ENCODE measurements at places on chromosomes 16 and 17.

DNA sequence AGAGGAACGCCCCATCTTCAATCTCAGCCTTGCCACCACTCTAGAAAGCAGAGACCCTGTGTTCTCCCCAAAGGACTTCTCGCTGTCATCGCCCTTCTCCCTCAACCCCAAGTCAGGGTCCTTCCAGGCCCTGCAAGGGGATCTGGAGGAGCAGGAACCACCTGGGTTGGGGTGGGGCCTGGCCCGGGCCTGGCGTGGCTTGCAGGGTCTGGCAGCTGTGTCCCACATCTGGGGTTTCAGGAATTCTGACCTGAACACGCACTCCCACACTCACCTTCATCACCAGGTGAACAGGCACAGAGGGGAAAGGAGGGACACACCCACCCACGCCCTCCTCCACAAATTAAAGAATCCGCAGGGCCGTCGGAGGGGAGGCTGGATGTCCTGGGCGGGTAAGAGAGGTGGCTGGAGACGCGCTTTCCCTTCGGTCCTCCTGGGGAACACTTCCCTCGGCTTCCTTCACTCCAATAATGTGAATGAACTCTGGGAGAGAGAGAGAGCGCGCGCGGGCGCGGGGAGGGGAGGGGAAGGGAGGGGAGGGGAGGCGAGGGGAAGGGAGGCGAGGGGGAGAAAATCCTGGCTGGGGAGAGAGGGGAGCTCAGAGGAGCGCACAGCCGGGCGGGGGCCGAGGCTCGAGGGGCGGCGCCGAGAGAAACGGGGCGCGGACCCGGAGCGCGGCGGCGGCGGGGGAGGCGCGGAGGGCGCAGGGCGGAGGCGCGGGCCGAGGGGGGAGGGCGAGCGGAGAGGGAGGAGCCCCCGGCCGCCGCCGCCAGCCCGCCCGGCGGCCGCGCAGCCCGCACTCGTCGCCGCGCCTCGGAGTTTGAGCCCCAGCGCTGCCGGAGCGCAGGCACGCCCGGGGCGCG lies at the start of gene CACNG4:
CACNG4 (plus strand) TSS at position 799 of the 863 bp plus-strand sequence. CDS start 205 bp downstream, outside the sequence.
- peak; percentile 86 for DNase-seq

- DNase-seq, result no peak
Measured at GRCh38 chr16:15803618-15804017, 53.2 kb downstream of the MYH11 start.

GRCh38 chr16:3553138-3553923 lies 23.9 kb downstream of the NLRC3 start:
- DNase-seq, result no peak

DNA sequence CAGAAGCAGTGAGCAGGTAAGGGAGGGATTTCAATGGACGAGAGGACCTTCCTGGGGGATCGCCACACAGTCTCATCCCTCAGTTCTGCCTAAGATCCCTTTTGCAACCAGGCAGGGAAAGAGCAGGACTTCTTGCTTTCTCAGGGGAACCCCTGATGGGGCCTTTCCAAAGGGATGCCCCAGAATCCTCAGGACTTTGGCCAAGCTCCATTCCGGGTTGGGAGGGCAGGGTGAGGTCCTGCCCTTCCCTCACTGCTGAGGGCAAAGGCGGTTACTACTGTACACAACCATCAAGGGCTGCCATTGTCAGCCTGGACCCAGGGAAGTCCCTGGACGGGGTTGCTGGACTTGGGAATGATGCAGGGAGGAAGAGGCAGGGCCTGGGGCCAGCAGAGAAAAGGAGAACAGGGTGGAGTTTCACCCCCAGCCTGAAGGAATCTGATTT lies 9.7 kb downstream of the PRR29 start:
- DNase-seq, result no peak

GRCh38 chr16:23608194-23608593 lies 12.1 kb upstream of the NDUFAB1 start:
- no peak for DNase-seq

DNA sequence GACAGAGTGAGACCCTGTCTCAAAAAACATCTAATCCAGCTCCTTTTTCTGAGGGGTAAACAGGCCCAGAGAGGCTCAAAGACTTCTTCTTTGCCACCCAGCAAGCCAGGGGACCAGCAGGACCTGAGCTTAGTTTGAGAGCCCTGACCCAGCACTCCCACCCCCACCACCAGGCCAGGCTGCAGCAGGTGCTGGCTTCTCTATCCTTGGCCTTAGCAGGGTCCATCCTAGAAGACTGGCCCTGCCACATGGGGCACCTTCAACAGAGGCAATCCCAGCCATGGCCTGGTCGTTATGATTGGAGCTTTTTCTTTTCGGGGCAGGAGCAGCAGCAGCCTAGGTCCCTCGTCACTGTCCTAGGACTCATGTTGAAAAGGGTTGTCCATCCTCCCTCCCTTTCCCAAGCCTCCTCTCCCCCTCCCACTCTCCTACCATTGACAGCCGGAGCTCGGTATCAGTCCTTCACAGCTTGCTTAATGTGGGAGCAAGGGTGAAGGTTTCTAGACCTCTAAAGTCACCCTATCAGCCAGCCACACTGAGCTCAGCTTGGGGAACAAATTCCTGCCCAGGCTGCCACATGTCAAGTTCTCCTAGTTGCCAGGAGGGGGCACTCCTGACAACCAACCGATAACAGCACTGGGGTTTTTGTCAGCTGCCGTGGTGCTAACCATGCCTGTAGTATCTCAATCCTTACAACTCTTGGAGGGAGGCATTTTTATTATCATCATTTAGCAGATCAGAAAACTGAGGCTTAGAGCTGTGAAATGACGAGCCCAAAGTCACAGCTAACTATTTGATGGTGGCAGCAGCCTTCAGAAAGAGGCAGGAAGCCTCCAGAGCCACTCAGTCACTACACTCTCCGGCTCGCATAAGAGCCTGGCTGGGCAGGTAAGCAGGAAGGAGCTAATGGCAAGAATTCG lies 11.2 kb downstream of the MRPL27 start:
- peak; percentile 89 for DNase-seq

DNA sequence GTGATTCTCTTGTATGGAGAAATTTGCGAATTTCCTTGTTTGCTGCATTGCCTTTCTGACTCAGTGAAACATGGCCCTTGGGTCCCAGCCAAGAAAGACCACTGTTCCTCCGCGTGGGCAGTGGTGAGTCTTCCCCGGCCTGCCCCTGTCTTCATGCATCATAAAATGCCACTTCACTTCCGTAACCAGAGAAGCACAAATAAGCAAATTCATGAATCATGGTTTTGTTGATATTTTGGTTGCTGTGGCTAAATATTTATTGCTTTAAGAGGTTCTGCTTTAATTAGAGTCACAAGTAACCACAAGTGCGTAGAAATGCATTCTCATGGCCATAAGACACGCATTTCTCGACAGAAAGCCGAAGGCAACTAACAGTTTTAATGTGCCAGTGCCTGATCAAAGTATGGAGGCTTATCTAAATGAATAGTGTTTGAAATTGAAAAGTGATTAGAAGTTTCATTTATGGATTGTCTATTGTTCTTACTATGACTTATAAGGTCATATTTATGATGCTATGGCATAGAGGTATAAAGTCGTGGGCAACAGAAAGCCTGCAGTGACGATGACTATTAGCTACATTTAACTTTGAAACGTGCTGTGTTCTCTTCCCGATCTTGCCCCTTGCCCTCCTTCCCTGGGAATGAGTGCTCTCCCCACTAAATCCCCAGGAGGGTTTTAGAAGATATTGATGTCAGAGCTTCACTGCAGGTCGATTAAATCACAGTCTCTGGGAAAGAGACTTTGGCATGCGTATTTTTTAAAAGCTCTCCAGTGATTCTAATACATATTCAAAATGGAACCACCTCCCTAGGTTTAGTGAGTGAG lies 76.0 kb downstream of the WIPI1 start:
- DNase-seq, result no peak

GRCh38 chr16:74999609-75000480 lies 1.0 kb downstream of the ZNRF1 start:
- peak; percentile 58 for DNase-seq

DNA sequence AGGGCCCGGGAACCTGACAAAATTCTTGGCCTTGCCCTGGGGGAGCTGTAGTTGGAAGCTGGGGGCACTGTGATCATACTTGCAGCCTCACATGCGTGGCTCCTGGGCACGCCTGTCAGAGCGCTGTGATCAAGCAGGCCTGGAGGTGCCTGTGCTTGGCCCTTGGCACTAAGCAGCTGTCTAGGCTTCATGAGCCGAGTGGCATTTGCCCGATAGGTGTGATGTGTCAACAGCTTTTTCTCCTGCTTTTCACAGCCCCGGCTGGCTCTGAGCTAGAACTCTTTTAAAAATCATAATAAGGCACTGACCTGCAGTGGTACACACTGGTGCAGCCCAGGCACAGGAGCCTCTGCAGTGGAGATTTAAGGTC lies 113.8 kb downstream of the SOCS1 start:
- DNase-seq, result no peak

GRCh38 chr17:60398227-60398959 lies 6.5 kb upstream of the USP32 start:
- no peak for DNase-seq

Measured in D341Med (cell line).